ENCODE measurements at places on chromosomes 1 and 21.

DNA sequence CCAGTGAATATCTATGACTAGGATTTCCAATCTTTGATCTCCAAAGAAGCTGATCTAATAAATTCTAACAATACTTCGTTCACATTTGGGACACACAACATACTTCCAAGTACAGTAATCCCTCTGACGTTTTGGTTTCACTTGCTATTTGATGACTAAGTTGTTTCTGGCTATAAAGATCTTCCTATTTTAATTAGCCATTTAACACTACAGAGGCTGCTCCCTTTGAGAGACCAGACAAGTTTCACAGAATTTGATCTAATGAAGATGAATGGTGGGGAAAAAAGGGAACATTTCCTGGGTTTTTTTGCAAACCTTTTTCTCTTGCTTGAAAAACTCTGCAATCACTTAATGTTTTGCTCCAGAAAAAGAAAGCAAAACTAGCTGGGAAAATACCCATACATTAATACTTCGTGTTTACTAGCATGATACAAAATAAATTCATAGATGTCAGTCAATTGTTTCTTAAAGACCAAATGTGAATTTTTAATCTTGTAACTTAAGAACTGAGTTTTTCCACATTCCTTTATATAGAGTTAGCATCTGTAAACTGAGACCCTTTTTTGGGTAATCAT lies 28.0 kb upstream of the GLIS1 start:
- DNase-seq, result no peak

DNA sequence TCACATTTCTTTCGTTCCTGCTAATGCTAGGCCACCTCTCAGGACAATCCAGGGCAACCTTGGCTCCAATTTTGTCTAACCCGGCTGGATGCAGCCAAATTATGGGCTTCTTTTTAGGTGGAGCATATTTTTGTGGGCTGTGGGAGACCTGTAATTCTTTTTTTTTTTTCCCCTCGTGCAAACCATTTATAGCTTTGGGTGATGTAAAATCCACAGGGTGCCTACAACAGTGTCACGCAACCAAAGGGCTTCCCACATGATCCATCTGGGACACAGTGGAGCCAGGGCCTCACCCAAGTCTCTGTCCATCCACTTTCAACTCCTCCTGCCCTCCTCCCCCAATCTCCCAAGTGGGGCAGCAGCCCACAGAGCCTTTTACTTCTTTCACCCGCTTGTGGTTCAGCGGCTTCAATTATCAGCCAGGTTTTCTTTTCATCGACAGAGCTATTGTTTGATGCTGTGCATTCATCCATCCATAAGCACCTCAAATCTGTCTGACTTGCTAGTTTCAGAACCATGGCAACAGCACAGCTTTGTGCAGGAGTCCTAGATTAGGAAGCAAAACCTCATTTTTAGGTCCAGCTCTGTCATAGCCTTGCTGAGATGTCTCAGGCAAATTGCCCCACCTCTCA lies 10.0 kb upstream of the OVAAL start:
- peak; percentile 25 for DNase-seq

DNA sequence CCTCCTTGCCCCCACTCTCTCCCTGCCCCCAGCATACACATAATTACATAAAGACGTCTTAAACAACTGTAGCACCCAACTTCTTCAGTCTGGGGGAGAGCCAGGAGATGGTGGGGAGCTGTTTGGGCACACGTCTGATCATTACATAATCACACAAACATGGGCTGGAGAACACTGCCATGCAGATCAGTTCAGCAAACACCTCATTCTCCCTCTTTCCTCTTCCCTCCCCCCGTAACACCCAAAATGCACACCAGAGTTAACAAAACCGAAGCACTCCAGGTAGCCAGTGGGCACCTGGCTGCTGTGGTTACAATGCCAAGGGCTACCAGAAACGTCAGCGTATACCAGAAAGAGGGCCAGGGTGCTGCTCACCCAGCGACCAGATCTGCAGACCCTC lies 1.6 kb downstream of the HIVEP3 start:
- no peak for DNase-seq

DNA sequence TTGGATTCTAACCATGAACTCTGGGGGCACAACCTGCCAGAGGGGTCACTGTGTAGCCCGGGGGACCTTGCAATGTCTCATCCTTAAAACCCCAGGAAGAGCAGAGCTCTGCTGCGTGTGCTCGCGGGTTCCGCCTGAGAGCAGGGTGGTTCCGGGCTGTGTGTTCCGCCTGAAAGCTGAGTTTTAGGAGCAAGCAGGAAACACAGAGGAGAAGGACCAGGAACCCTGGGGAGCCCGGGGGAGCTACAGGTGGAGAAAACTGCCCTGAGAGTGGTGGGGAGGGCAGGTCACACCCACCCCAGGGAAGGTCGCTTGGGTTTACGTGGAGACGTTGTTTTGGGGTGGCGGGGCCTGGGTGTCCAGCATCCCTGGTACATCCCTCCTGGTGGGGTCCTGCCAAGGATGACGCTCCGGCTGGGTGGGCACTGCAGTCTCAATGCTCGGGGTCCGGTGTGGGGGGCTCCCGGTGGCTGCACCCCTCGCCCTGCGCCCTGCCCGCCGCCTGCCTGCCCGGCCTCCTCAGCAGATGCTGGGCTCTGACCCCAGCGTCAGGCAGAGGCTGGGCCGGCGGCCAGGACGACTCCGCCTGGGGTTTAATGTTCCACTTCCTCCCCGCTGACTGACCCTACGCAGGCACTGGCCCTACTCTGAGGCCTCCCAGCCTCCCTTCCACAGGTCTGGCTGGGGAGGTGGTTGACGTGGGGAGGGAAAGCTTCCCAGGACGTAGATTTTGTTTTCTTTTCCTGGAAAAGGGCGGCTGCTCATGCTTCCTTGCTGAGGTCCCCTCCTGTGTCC lies 17.3 kb upstream of the C1orf159 start:
- no peak for DNase-seq

DNA sequence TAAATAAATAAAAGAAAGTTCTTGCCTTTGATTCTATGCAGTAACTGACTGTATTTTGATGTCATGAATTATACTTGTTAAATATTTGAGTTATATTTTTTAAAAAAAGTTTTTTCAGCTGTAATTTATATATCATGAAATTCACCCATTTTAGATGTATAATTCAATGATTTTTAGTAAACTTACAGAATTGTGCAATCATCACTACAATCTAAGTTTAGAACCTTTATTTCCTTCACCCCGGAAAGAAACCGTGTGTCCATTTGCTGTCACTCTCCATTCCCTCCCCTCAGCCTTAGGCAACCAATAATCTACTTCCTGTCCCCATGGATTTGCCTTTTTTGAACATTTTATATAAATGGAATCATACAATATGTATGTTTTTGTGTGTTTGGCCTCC lies 32.5 kb upstream of the DISC1 start:
- DNase-seq, result no peak

GRCh38 chr1:230385158-230385450 lies 41.0 kb downstream of the PGBD5 start:
- no peak for DNase-seq

DNA sequence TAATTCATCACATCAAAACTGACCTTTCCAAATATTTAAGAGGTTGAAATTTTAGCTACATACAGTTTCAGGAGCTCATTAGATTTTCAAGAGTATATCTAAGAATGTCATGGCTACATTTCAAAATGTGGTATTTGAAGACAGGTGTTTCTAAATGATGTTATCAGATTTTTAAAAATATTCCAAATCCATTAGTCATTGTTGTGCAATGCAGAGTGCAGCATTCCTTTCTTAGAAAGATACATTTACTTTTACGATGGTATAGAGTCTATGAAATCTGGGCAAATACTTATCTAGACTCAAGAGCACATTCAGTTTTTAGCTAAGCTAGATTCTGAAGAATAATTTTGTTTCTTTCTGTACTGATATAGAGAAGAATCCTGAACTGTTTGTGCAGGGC lies 230.3 kb downstream of the CHRM3 start:
- DNase-seq, result no peak

GRCh38 chr1:194167956-194168640 lies 981.7 kb upstream of the B3GALT2 start:
- no peak for DNase-seq

GRCh38 chr1:174060090-174060489 lies 37.9 kb upstream of the RC3H1 start:
- no peak for DNase-seq

GRCh38 chr21:32459972-32460371 lies 47.5 kb downstream of the EVA1C start:
- no peak for DNase-seq

DNA sequence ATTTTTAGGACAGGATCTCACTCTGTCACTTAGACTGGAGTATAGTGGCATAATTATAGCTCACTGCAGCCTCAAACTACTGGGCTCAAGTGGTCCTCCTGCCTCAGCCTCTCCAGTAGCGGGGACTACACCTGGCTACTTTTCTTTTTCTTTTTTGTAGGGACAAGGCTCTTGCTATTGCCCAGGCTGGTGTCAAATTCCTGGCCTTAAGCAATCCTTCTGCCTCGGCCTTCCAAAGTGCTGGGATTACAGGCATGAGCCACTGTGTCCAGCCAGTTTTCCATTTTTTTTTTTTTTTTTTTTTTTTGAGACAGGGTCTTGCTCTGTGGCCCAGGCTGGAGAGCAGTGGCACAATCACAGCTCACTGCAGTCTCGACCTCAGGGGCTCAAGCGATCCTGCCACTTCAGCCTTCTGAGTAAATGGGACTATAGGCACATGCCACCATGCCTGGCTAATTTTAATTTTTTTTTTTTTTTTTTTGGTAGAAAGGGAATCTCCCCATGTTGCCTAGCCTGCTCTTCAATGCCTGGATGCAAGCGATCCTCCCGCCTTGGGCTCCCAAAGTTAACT lies 20.6 kb upstream of the CEP85 start:
- no peak for DNase-seq

DNA sequence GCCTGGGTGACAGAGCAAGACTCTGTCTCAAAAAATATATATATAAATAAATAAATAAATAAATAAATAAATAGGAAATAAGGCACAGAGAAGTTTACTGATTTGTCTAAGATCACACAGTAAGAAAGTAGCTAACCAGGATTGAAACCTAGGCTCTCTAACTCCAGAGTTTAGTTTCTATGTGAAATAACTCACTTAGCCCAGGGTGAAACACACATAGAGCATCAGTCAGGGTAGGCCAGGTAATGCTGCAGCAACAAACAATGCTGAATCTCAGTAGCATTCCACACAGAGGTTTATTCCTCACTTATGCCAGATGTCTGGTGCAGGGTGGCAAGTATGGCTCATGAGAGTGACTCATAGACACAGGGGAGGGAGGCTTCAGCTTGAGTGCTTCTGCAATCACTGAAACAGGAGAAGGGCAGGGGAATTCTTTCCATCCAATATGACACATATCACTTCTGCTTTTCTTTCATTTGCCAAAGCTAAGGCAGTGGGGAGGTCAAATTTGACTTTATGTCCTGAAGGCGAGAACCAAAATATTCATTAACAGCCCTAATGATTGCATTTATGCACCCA lies 37.1 kb upstream of the KANK4 start:
- no peak for DNase-seq

- no peak for DNase-seq
Observed at GRCh38 chr1:113681596-113682337, 77.5 kb downstream of the PHTF1 start.

GRCh38 chr1:234839663-234840062 lies 229.7 kb upstream of the IRF2BP2 start:
- no peak for DNase-seq

- no peak for DNase-seq
Observed at GRCh38 chr1:223678841-223679240, 13.3 kb upstream of the CAPN8 start.

GRCh38 chr1:162305969-162306368 lies 70.7 kb downstream of the SPATA46 start:
- no peak for DNase-seq

- no peak for DNase-seq
Observed at GRCh38 chr1:223763881-223764280, 51.5 kb downstream of the CAPN2 start.

DNA sequence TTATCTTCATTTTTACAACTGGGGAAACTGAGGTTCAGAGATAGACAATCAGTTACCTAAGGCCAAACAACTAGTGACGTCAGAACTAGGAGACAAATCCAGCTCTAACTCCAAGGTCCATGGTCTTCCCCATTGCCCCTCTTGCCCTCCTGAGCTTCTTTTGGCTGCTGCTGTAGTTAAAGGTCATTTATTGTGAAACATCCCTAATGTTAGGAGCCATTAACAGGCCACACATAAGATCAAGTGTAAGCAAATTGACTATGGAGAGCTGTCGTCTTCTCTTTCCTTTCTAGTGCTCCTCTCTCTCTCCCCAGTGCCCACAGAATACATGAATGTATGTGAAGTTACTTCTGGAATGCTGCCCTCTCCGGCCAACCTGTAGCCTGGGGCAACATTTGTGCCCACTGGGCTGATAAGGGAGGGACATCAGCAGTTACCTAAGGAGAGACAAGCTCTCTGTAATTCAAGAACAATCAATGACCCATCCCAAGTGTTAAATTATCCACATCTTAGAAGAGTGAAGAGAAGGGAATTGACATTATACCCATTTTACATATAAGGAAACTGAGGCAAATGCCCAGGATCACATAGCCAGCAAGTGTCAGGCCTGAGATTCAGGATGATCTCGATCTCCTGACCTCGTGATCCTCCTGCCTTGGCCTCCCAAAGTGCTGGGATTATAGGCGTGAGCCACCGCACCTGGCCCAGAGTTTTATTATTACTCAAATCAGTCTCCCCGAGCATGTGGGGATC lies 40.1 kb downstream of the PTAFR start:
- DNase-seq, result no peak

DNA sequence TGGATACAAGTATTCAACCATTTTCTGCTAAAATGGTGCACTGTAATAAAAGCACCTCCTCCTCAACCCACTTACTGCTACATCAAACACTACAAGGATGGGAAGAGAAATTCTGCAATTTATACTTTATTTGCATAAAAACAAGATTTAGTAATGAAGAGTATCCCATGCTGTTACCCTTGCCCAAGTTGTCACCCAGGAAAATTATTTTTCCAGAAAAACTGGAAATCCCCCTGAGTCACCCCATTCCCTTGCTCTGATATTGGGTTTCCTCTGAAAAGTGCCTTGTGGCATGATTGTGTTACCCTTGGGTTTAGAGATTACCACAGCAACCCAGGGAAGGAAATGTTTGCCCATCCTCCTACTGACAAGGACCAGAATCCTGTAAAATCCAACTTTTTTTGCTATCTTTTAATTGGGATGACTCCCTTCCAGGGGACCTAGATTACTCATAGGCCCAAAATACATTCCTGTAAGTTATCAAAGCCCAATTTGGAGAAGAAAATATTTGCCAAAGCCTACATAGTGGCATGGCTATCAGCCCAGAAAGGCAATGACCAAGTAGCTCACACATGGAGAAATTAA lies 16.5 kb upstream of the ZC3H11B start:
- DNase-seq, result no peak

GRCh38 chr1:116330342-116330652 lies 42.7 kb upstream of the ATP1A1 start:
- peak; percentile 94 for DNase-seq

- no peak for DNase-seq
Observed at GRCh38 chr1:69993810-69994209, 211.6 kb downstream of the LRRC40 start.

GRCh38 chr1:77594366-77595112 lies 87.9 kb downstream of the ZZZ3 start:
- DNase-seq, result no peak

GRCh38 chr1:224996266-224996665 lies 66.8 kb downstream of the DNAH14 start:
- no peak for DNase-seq

- DNase-seq, result no peak
Observed at GRCh38 chr1:204359474-204360255, at the start of gene PLEKHA6. PLEKHA6 (minus strand) TSS chr1:204359929; CDS start chr1:204273727, 86,202 bp downstream.

GRCh38 chr1:28602536-28603439 lies 10.7 kb downstream of the RAB42 start:
- DNase-seq, result peak; percentile 34

- no peak for DNase-seq
Observed at GRCh38 chr1:39635205-39635870, 4.1 kb downstream of the HEYL start.

- DNase-seq, result no peak
Observed at GRCh38 chr21:34836933-34837505, 168.2 kb downstream of the CLIC6 start.

Measured in NCI-H748 treated with DMSO at 0.1 percent for 48 hours (cell line).